ENCODE measurements at places on chromosomes 7 and 10. TPM values are rescaled to one million over a fixed set of nuclear protein-coding genes. Genes with fewer than 3 reads are reported as not detected.
A peak's percentile ranks its signal among the peaks of the same experiment; 100 is the strongest.

- H3K27me3 ChIP-seq = no peaks in the 10 kb centered on the region
- H3K4me3 ChIP-seq = no peak overlapping the region
- H3K27ac ChIP-seq = no peak overlapping the region
- H3K4me1 ChIP-seq = peaks cover 9% of the 10 kb centered on the region
- H3K36me3 ChIP-seq = no peaks in the 10 kb centered on the region
- no peak for DNase-seq
These were observed 118.7 kb downstream of the C10orf105 start for GRCh38 chr10:71600849-71601248.

DNA sequence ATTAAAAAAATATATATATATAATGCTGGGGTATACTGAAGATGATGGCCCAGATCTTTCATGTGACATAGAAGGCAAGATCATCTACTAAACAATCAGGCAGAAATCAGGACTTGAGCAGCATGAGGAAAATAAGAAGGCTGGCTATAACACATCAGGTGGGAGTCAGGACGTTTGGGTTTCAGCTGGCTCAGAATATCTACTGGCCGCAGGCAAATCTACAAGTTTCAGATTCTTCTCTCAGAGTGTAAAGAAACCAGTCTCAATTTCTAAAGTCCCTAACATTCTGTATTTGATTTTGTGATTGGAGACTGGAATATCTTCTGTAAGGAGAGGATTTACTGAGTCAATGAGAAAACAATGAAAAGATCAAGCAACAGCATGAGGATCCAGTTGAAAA, 37.7 kb upstream of the FAM3C start:
- H3K4me3 ChIP-seq = no peak overlapping the region
- no peak for DNase-seq
- no peak overlapping the region for H3K27ac ChIP-seq
- no peaks in the 10 kb centered on the region for H3K4me1 ChIP-seq

DNA sequence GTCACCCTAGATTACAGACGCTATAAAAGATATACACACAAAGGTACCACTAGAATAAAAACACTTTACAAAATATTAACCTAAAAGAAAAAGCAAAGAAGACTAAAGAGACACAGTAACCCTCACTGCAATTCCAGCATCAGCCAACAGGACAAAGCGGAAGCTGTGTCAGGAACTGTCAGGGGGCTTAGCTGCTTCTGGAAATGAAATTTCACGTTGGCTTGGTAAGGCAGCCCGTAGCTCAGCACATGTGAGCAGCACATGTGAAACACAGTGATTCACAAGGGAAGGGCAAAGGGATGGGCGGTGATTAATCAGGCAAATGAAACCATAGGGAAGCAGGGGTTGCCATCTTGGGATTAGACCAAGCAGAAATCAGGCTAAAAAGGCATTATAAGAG, 195.4 kb downstream of the MGMT start:
- H3K4me1 ChIP-seq = no peaks in the 10 kb centered on the region
- no peak overlapping the region for H3K4me3 ChIP-seq
- no peak for DNase-seq
- H3K27me3 ChIP-seq = no peaks in the 10 kb centered on the region
- H3K27ac ChIP-seq = no peak overlapping the region

GRCh38 chr10:109022417-109023049, 900.8 kb downstream of the XPNPEP1 start:
- no peak overlapping the region for H3K4me3 ChIP-seq
- no peaks in the 10 kb centered on the region for H3K4me1 ChIP-seq
- H3K27ac ChIP-seq = no peak overlapping the region
- H3K36me3 ChIP-seq = no peaks in the 10 kb centered on the region
- H3K27me3 ChIP-seq = no peaks in the 10 kb centered on the region
- DNase-seq = no peak

DNA sequence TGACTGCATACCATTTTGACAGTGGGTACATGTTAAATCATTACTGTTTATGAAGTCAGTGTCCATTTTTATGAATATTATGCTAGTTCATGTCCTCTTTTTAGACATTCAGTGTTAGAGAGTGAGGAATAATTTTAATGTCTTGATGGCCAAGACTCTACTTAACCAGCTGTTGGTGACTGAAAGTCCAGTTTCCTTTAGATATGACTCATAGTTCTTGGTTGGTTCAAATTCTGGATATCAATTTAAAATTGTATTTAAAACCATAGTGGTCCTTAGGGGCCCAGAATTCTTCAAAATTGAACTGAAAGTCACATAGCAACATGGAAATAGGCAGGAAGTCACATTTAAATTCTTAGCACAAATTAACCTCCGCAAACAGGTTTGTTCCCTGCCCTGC, 196.5 kb upstream of the PRPS1L1 start:
- no peaks in the 10 kb centered on the region for H3K27me3 ChIP-seq
- H3K4me1 ChIP-seq = no peaks in the 10 kb centered on the region
- H3K27ac ChIP-seq = no peak overlapping the region
- no peaks in the 10 kb centered on the region for H3K36me3 ChIP-seq
- DNase-seq = no peak

DNA sequence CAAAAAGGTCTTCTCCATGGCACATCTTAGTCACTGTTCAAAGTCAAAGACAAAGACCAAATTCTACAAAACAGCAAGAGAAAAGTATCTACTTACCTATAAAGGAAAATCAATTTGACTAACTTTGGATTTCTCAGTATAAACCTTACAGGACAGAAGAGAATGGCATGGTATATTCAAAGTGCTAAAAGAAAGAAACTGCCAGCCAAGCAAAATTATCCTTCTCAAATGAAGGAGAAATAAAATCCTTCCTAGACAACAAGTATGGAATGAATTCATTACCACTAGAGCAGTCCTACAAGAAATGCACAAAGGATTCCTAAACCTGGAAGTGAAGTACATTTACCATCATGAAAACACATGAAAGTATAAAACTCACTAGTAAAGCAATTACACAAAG, 235.5 kb downstream of the STK31 start:
- H3K27ac ChIP-seq = no peak overlapping the region
- no peaks in the 10 kb centered on the region for H3K36me3 ChIP-seq
- no peak for DNase-seq
- no peaks in the 10 kb centered on the region for H3K27me3 ChIP-seq
- no peak overlapping the region for H3K4me3 ChIP-seq
- no peaks in the 10 kb centered on the region for H3K4me1 ChIP-seq

- no peaks in the 10 kb centered on the region for H3K27me3 ChIP-seq
- H3K27ac ChIP-seq = no peak overlapping the region
- H3K36me3 ChIP-seq = no peaks in the 10 kb centered on the region
- DNase-seq = no peak
- peaks cover under 1% of the 10 kb centered on the region for H3K4me1 ChIP-seq
These were observed 3.5 kb upstream of the TCAF1 start for GRCh38 chr7:143905509-143905908.

GRCh38 chr10:65622608-65623007, 1303.2 kb upstream of the LRRTM3 start:
- H3K36me3 ChIP-seq = no peaks in the 10 kb centered on the region
- no peak for DNase-seq
- no peaks in the 10 kb centered on the region for H3K27me3 ChIP-seq
- no peak overlapping the region for H3K4me3 ChIP-seq

DNA sequence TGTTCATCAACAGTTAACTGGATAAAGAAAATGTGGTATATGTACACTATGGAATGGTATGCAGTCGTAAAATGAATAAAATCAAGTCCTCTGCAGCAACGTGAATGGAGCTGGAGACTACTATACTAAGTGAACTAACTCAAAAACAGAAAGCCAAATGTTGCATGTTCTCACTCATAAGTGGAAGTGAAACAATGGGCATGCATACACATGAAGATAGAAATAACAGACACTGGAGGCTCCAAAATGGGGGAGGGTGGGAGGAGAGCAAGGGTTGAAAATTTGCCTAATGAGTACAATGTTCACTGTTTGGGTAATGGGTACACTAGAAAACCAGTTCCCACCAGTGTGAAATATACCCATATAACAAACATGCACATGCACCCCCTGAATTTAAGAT, 179.5 kb downstream of the ZWINT start:
- no peak for DNase-seq
- no peaks in the 10 kb centered on the region for H3K4me1 ChIP-seq
- H3K27ac ChIP-seq = no peak overlapping the region
- H3K36me3 ChIP-seq = no peaks in the 10 kb centered on the region

DNA sequence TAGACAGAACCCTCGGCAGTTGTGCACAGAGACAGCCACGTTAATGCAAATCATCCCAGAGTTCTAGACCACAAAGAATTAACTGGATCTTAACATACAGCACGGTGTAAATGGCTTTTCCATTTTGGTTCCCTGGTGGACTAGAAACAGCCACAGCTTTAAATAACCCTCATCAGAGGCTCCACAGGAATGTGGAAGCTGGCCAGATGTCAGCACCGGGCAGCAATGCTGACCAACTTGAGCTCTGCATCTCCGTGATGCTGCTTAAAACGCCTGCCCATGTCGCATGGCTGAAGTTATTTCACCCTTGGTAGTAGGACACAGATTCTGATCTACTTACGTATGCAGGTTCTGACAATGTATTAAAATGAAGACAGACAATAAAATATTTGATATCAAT, 24.5 kb downstream of the RSU1 start:
- no peaks in the 10 kb centered on the region for H3K4me1 ChIP-seq
- no peaks in the 10 kb centered on the region for H3K27me3 ChIP-seq
- H3K36me3 ChIP-seq = no peaks in the 10 kb centered on the region
- no peak overlapping the region for H3K27ac ChIP-seq
- DNase-seq = no peak

GRCh38 chr7:83276250-83276649, 113.6 kb upstream of the PCLO start:
- no peak overlapping the region for H3K27ac ChIP-seq
- no peak overlapping the region for H3K4me3 ChIP-seq
- H3K36me3 ChIP-seq = no peaks in the 10 kb centered on the region
- H3K27me3 ChIP-seq = no peaks in the 10 kb centered on the region
- no peak for DNase-seq
- no peaks in the 10 kb centered on the region for H3K4me1 ChIP-seq

DNA sequence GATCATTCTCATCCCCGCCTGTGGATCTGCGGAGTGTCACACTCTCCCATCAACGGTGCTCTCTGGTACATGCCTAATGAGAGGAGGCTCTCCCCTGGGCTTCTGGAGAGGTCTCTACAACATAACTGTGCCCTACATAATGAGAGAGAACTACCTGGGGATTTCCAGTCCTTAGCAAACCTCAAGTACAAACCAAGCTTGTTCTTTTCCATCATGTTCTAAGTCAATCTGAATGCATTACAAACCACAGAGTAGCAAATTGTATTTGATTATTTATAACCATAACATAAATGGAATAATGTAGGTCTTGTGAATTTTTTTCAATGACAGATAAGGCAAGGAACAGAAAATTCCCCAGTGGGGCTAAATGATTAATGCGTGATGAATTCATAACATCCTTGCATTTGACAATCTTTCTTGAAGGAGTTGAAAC, 412.4 kb upstream of the NRP1 start:
- H3K36me3 ChIP-seq = no peaks in the 10 kb centered on the region
- DNase-seq = no peak
- no peak overlapping the region for H3K27ac ChIP-seq
- no peaks in the 10 kb centered on the region for H3K4me1 ChIP-seq

DNA sequence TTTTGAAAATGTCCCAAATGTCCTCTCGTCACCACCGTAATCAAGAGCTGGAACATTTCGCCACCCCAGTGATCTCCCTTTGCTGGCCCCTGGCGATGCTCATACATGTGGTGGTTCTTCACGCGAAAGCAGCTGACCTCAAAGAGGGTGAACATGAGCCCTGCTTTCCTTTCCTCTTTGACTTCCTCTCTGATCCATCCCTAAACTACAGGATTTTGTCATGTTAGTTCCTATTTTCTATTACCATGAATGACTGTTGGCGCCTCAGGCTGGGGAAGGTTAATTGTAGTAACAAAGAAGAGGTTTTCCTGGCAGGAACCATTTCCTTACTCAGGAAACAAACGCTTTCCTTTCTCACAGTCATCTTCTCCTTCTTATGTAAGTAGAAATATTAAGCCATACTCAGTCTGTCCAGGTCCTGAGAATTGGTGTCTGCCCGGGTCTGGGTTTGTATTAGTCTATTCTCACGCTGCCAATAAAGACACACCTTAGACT, 114.5 kb downstream of the INSYN2A start:
- no peak overlapping the region for H3K4me3 ChIP-seq
- H3K27ac ChIP-seq = no peak overlapping the region
- no peaks in the 10 kb centered on the region for H3K27me3 ChIP-seq
- DNase-seq = no peak
- no peaks in the 10 kb centered on the region for H3K4me1 ChIP-seq
- no peaks in the 10 kb centered on the region for H3K36me3 ChIP-seq

DNA sequence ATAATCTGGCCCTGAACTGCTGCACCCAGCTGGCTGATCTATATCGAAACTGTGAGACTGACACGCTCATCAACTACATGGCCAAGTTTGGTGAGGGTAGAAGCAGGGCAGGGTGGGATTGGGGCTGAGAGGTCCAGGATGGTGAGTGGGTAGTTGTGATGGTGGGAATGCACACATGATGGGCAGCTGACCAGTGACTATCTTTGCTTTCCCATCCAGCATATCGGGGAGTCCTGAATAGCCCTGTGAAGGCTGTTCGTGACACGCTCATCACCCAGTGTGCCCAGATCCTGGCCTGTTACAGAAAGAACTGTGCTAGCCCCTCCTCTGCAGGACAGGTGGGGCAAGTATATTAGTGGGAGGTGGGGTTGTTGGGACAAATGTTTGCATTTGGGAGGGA, 12.5 kb upstream of the CHCHD1 start:
- H3K27me3 ChIP-seq = no peaks in the 10 kb centered on the region
- no peak for DNase-seq
- no peak overlapping the region for H3K27ac ChIP-seq
- H3K4me1 ChIP-seq = peaks cover 3% of the 10 kb centered on the region

- no peak overlapping the region for H3K27ac ChIP-seq
- H3K36me3 ChIP-seq = no peaks in the 10 kb centered on the region
- no peak overlapping the region for H3K4me3 ChIP-seq
- no peaks in the 10 kb centered on the region for H3K4me1 ChIP-seq
- no peak for DNase-seq
- H3K27me3 ChIP-seq = no peaks in the 10 kb centered on the region
These were observed 330.1 kb downstream of the EXOC4 start for GRCh38 chr7:133582766-133583523.

GRCh38 chr7:132075515-132075914, 500.8 kb downstream of the PLXNA4 start:
- H3K27ac ChIP-seq = no peak overlapping the region
- no peaks in the 10 kb centered on the region for H3K4me1 ChIP-seq
- peak; percentile 26 for DNase-seq
- H3K4me3 ChIP-seq = no peak overlapping the region
- H3K36me3 ChIP-seq = no peaks in the 10 kb centered on the region

Gene PTPN12
- total RNA-seq = 34.0 TPM

Gene ZPBP
- total RNA-seq = not detected

Gene CPA2
- total RNA-seq = 0.48 TPM

Gene CFAP43
- 0.16 TPM for total RNA-seq

Gene ATXN7L1
- 15.1 TPM for total RNA-seq

Gene PLAU
- total RNA-seq = 4.0 TPM

Gene ITGB8
- 8.1 TPM for total RNA-seq

Gene SRGN
- total RNA-seq = 57.8 TPM

Measured in colonic mucosa (tissue), 4 donors.